ENCODE measurements at places on chromosomes 3 and 15. TPM values are rescaled to one million over a fixed set of nuclear protein-coding genes. Genes with fewer than 3 reads are reported as not detected.

DNA sequence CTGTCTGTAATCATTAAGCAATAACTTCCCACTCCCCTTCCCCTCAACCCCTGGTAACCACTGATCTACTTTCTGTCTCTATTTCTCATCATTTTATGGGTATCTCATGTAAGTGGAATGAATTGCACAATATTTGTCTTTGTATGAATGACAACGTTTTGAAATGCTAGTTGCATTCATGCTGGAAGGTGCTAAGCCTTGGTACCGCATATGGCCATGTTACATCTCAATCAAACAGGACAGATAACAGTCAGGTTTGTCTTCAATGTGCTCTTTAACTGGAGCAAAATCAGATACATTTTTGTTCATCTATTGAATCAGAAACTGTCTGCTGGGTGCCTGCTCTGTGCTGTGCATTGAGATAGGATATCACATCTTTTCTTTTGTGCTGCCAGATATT is 134.2 kb downstream of the AGBL1 start:
- no peak overlapping the region for H3K4me3 ChIP-seq
- no peaks in the 10 kb centered on the region for H3K36me3 ChIP-seq
- H3K27ac ChIP-seq: no peak overlapping the region

The RNU5B-1 gene
- 54.0 TPM for total RNA-seq

The DUOXA2 gene
- total RNA-seq: not detected

DNA sequence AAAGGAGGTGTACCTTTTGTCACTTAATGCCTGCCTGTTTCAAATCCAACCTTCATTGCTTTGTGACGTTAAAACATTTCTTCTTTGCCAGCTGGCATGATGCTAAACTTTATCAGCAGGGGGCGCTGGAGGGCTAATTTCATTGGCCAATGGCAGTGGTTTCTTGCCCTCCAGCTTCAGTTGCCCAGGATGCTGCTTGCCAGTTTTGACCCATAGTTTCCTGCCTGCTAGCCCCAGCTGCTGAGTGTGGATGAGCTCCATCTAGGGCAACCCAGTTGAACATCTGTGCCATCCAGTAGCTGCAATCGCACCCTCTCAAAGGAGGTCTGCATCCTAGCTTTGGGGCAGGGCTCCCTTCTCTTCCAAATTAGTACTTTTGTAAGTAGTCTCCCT is 22.1 kb downstream of the ACKR2 start:
- no peaks in the 10 kb centered on the region for H3K4me1 ChIP-seq
- H3K36me3 ChIP-seq: no peaks in the 10 kb centered on the region
- H3K27me3 ChIP-seq: no peaks in the 10 kb centered on the region

GRCh38 chr15:98774756-98775497 is 126.6 kb downstream of the IGF1R start:
- H3K27me3 ChIP-seq: no peaks in the 10 kb centered on the region
- peaks cover 8% of the 10 kb centered on the region for H3K4me1 ChIP-seq
- H3K36me3 ChIP-seq: no peaks in the 10 kb centered on the region
- H3K4me3 ChIP-seq: peak overlapping the region; percentile 35
- H3K27ac ChIP-seq: peak overlapping the region; percentile 38
- DNase-seq: no peak

GRCh38 chr3:141939759-141940158 is 63.3 kb downstream of the ATP1B3 start:
- no peak for DNase-seq
- H3K36me3 ChIP-seq: no peaks in the 10 kb centered on the region
- no peak overlapping the region for H3K27ac ChIP-seq
- no peak overlapping the region for H3K4me3 ChIP-seq
- H3K4me1 ChIP-seq: no peaks in the 10 kb centered on the region

Data from kidney (tissue), 22 donors.